Stimulated activated CD8-positive, alpha-beta memory T cell treated with anti-CD3 and anti-CD28 coated beads, Interleukin-15, amount 100 ng/mL, for 24 hours (primary cell): ENCODE measurements at places on chromosomes 12 and 14.

- DNase-seq = no peak
Measured at GRCh38 chr12:3182426-3182825, 105.2 kb downstream of the TSPAN9 start.

DNA sequence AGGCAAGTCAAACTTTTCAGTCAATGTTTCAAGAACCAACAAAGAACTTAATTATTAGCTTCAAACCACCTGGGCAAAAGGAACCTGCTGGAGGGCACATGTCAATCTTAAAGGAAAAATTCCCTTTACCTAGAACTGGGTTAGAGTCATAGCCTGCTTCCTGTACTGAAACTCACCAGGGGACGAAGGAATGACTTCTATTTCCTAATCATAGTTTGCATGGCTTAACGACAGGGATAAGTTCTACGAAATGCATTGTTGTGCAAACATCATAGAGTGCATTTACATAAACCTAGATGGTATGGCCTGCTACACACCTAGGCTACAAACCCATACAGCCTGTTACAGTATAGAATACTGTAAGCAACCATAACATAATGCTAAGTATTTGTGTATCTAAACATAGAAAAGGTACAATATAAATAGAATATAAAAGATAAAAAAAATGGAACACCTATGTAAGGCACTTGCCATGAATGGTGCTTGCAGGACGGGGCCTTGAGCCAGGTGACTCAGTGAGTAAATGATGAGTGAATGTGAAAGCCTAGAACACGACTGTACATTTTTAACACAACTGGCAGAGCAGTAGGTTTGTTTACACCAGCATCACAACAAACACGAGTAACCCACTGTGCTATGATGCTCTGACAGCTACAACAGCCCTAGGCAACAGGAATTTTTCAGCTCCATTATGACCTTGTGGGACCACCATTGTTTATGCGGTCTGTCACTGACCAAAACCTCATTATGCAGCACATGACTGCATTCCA lies 234.9 kb upstream of the CAND1 start:
- DNase-seq = no peak

DNA sequence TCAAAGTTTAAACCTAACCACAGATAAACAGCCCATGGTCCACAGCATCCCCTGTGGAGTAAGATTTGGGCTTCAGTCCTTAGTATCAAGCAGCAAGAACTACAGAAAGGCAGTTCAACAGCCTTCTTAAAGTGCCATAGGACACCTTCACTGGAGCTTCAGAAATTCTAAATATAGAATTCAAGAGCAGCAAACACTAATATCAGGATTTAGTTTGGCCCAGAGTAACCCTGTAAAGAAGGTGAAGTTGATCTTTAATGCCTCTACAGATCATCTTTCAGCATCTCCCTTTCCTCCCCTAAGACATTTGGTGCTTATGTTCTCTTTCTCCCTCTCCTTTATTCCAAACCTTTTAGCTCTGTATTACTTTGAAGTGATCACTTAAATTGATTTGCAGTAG lies 59.5 kb upstream of the ARHGAP5 start:
- no peak for DNase-seq

DNA sequence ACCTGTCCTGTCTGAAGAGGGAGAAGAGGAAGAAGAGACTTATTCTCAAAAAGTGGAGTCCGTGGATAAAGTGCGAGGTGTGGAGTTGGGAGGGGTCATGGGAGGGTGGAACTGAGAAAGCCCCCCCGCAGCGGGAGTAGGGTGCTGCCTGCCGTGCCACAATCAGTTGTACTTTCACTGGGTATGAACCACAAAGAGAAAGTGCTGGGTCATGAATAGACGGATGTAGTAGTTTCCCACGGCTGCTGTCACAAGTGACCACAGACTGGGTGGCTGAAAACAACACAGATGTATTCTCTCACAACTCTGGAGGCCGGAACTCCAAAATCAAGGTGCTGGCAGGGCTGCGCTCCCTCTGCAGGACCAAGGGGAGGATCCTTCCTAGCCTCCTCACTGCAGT lies 5.5 kb downstream of the DNAH10 start:
- no peak for DNase-seq

- no peak for DNase-seq
Measured at GRCh38 chr14:92647797-92648279, 100.6 kb downstream of the LGMN start.

DNA sequence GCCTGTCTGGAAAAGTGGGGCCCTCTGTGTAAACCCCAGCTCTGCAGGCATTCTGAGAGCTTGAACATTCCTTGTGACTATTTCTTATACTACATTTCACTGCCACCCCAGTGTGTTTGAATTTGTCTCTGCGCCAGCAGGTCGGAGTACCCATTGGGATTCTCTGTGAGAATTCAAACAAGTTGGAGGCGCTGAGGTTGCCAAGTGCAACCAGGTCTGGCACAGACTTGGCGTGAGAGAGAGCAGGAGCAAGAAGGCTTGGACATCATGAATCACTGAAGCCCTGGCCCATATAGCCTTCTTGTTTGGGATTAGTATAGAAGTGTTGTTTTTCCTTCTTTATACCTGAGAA lies 33.0 kb upstream of the ATP2A2 start:
- no peak for DNase-seq

DNA sequence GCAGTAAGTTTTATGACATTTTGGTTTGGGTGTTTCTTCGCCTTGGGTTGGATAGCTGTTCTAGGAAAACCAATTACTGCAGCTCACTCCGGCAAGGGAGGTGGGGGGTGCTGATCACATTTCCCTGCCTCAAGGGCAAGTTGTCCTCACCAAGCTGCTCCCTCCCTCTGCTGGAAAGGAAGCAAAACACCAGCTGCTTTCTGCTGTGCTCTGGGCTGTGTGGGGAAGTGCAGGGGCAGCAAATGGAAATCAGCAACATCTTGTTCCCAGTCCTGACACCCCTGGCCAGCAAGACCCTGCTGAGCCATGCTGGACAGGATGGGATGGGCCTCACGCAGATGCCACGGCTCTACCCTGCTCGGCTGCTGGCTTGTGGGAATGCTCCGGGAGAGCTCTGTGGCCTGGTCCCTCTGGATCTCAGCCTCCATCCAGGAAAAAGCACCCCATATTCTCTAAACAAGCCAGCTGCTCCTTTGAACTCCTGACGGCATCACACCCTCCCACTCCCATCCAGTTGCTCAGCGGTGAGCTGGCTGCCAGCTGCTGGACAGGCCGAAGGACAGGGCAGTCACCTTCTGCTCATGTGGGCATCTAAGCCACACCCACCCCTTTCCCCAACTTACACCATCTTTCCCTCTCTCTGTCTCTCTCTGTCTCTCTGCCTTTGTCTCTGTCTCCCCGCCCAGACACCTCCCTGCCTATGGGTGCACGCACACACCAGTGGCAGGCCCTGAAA lies 52.4 kb upstream of the EIF5 start:
- DNase-seq = no peak
